ENCODE measurements at places on chromosomes 2 and 18.

DNA sequence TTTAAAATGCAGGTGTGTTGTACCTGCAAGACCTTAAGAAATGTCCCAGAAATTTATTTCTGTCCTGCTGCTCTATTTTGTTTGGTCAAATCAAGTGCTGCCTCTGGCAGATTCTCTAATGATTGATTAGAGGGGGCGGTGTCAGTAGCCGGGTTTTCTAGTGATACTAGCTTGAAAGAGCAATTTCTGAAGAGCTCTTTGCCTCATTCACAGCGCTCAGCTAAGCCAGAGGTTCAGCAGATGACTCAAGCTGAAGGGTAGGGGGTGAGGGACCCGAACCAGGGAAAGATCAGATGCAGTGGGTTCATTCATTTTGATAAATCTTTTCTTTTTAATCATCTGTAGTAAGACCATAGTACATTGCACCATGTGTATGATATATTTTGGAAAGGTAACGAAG is 15.0 kb downstream of the ZBTB7C start:
- no peak for ATAC-seq

- no peak for ATAC-seq
Measured at GRCh38 chr2:211035548-211036185, 479.3 kb downstream of the CPS1 start.

DNA sequence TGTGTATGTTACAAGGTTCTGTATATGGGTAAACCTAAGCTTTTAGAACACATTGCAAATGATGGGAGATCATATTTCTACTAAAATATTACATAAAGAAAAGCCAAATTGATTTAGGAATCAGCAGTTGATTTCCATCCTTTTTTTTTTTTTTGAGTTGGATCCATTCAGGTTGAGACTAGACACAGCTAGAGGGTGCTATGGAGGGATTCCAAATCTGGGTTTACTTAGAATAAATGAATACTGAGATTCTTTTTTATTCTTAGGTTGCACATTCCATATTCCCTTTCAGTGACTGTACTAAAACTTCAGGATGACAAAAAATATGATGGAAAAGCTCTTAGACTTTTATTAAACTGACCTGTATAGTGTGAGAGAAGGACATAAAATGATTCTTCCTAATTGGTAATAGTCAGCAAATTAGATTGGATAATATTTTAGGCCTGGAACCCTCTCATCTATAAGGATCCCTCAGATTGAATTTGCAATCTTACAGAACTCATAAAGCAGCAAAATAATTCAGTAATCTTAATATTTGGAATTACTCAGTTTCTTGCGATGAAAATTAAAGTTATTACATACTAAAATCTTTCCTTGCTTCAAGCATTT is 183.3 kb upstream of the SESTD1 start:
- no peak for ATAC-seq

DNA sequence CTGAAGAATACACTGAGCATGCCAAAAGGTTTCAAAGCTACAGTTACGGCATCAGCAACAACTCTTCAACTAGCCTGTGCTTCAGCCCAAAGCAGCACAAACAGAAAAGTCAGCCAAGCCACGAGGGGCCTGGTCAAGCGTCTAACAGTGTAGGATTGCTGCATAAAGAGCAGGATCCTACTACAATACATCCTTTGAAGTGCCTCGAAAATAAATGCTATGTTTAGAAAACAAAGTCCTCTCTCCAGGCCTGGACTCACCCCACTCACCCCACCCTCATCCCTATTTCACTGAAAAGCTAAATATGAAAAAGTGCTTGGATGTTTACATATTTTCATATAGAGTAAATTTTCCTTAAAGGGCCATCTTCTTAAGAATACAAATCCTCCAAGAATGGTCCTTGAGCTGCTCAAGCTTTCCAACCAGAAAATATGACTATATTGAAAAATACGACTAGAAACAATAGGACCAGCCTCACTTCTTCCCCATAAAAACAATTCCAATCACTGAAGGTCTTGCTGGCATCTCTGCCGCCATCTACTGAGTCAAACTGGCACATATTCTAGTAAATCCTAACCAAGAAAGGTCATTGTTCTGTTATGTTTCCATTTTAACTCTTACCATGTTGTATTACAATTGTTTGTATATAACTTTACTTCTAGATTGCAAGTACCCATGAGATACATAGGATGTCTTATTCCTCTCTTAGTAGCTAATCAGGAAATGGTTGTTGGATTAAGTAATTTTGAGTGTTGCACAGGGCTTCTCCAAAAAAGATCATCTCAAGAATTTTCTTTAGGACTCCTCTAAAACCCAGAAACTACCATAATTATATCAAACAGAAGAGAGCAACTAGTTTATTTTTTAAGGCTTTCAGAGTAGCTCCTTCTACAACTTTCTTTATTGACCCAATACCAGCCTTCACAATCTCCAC is 63.6 kb downstream of the CLHC1 start:
- ATAC-seq, result peak; percentile 57

DNA sequence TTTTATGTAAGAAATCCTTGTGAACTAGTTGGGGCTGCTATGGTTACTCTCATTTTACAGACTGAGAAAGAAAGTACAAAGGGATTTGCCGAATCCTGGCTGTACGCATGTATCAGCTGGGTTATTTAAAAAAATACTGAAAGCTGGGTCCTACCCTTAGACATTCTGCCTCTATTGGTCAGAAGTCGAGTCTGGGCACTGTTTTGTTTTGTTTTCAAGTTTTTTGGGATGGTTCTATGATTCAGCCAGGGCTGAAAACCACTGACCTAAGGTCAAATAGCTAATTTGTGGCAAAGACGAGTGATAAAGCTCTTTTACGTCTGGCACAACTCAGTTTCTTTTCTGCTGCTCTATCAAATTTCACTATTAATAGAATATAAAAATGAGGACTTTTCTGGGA is 5.9 kb upstream of the SLC8A1 start:
- ATAC-seq, result no peak

GRCh38 chr2:197571627-197572271 is 55.9 kb downstream of the MOB4 start:
- no peak for ATAC-seq

DNA sequence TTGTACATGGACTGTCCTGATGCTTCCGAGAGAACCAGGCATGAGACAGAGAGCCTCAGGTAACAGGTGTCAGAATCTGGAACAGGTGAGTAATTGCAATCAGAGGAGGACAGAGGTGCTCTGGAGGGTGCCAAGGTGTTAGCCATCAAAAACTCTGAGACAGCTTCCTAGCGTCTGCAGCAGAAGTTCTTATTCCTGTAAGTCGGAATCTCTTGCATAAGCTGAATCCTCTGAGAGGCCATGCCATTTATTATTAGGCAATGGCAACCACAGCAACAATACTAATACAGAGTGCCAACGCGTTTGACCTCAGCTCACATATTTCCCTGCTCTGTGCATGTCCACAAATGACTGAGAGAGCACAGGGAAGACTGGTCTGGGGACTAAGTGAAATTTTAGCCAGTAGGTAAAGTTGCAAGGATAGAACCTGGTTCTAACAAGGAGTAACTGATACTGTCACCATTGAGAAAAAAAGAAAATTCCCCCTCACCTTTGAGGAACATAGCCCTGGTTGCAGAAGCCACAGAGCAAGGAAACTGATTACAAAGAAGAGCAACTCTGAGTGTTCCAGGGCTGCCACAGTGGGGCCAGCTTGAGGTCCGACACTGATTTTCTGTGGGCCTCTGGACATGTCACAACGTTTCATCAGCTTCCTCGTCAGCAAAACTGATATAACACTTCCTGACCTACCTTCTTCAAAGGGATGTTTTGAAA is 55.1 kb upstream of the ACSL3 start:
- ATAC-seq, result no peak

- ATAC-seq, result no peak
Measured at GRCh38 chr2:156329031-156329926, 3.2 kb downstream of the NR4A2 start.

- ATAC-seq, result no peak
Measured at GRCh38 chr2:190535586-190535985, 1.1 kb upstream of the NEMP2 start.

GRCh38 chr18:51425889-51426288 is 228.4 kb upstream of the MEX3C start:
- no peak for ATAC-seq

- no peak for ATAC-seq
Measured at GRCh38 chr2:38747007-38747424, 4.1 kb downstream of the SRSF7 start.

- peak; percentile 70 for ATAC-seq
Measured at GRCh38 chr2:239288951-239289511, 111.8 kb downstream of the HDAC4 start.

DNA sequence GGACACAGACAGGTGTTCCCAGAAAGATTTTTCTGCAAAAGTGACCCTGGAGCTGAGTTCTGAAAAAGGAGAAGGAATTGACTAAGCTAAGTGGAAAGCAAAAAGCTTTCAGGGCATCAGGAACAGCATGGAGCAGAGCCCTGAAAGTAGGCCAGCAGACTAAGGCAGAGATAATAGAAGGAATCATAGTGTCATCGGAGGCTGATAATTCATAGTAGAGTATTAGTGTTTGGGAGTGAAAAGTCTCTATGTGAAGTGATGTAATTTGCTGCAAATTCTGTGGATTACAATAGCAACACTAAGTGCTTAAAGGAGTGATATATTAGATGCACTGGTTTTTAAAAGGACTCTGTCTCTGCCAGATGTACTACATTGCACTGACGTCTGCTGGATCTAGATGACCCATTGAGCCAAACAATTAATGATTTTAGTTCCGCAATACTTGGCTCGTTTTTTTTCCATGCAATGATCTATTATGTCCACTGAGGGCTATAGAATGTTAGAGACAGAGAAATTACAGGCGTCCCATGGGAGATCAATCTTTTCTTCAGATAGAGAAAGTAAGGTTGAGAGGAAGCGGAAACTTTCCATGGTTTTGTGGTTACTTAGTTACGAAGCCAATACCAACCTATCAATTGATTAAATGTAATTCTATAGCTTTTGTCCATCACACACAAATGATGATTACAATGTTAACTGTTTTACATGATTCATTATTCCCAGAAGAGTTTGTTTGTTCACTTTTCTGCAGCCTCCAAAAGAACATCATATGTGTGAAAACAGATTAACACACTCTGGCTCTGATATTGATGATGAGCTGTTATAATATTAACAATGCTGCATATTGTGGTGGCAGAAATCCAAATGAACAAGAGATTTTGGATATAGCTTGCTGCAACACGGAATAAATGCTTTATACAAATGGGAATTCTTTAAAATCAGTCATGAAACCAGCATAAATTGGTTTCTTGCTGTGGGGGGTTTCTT is 143.7 kb downstream of the MC4R start:
- no peak for ATAC-seq

GRCh38 chr2:84741182-84741822 is 139.6 kb downstream of the TRABD2A start:
- ATAC-seq, result peak; percentile 97

DNA sequence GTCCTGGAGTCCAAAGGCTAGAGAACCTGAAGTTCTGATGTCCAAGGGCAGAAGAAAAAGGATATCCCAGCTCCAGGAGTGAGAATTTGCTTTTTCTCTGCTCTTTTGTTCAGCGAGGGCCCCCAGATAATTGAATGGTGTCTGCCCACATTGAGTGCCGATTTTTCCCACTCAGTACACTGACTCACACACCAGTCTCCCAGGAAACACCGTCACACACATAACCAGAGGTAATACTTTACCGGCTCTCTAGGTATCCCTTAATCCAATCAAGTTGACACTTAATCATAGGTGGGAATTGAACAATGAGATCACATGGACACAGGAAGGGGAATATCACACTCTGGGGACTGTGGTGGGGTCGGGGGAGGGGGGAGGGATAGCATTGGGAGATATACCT is 161.5 kb downstream of the WDR7 start:
- ATAC-seq, result no peak

DNA sequence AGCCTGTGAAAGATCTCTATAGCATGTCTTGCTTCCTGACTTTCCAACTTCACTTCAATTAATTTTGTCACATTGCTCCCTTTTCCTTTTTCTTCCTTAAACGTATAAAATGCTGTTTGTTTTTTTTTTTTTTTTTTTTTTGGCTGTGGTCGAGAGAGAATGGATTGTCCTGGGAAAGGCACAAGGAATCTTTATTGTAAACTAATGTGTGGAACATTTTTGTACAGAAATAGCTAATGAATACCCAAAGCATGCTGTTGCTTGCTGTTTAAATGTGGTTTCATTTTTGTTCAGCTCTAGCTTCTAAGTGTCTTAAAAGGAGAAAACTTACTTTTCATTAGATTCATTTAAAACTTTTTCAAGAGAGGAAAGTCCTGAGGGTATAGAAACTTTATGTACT is 105.5 kb downstream of the GPD2 start:
- ATAC-seq, result no peak

GRCh38 chr2:215498431-215498830 is 62.6 kb upstream of the FN1 start:
- ATAC-seq, result no peak

- ATAC-seq, result no peak
Measured at GRCh38 chr2:224077773-224078507, 38.9 kb upstream of the SERPINE2 start.

DNA sequence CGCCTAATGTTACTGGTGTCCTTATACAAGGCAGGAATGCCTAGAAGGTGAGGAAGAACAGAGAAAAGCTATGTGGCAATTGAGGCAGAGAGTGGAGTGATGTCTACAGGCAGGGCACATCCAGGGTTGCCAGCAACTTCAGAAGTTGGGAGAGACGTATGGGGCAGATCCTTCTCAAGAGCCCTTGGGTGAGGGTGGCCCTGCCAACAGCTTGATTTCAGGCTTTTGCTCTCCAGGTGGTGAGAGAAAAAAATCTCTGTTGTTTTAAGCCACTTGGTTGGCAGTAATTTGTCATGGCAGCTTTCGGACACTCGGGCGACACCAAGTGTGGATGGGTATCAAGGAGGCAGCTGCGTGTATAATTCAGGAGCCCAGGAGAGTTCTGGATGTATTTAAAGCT is 217.4 kb upstream of the SMIM21 start:
- no peak for ATAC-seq

DNA sequence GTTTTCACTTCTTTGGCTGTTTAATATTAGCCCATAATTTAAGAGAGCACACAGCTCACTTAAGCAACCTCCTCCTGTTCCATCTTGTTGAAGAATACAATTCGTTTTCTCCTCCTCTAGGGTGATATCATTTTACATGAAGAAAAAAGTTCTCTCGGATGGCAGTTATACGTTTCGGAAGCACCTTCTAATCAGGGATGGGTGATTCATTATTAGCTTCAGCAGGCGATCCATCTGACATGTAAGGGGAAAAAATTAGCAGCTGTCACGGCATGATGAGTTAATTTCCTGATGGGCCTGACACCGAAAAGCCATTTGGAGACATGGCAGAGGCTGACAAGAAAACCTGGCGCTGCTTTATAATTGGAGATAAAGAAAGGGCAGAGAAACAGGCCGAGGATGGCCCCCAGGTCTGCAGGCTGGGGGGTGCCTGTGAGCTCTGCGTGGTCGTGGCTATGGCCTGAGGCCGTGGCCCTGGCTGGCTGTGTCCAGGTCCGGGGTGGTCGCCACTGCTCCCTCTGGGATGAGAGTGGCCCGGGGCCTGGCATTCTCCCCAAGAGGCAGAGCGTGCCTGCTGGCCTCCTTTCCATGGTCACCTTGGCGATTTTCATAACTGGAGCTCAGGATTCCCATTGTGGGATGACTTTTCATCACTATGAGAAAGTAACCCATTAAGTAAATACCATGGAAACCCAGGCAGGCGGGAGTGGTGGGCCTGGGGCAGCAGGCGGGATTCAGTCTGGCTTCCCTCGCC is 140.1 kb downstream of the PTGR3 start:
- no peak for ATAC-seq

- no peak for ATAC-seq
Measured at GRCh38 chr2:152664725-152665124, 52.5 kb downstream of the PRPF40A start.

- ATAC-seq, result no peak
Measured at GRCh38 chr2:55838653-55839052, 84.9 kb downstream of the EFEMP1 start.

Data from activated T-helper 17 cell treated with anti-CD3 and anti-CD28 coated beads, Interleukin-2, amount 50 U/mL, for 72 hours (primary cell).